ENCODE measurements at places on chromosomes 6 and 20. TPM values are rescaled to one million over a fixed set of nuclear protein-coding genes. Genes with fewer than 3 reads are reported as not detected.

MCM8 gene
- total RNA-seq: 8.3 TPM

BPIFA1 gene
- not detected for total RNA-seq

SPDEF gene
- total RNA-seq: not detected

GJA10 gene
- not detected for total RNA-seq

ANGPT4 gene
- not detected for total RNA-seq

BPIFB2 gene
- not detected for total RNA-seq

RIPPLY2 gene
- not detected for total RNA-seq

SLC17A1 gene
- total RNA-seq: not detected
